Uterus (tissue), 4 donors: ENCODE measurements at places on chromosomes 1 and 21. TPM values are rescaled to one million over a fixed set of nuclear protein-coding genes. Genes with fewer than 3 reads are reported as not detected.

GSTM1 gene
- not detected for total RNA-seq

TMEM82 gene
- not detected for total RNA-seq

CCDC27 gene
- total RNA-seq, result not detected

CFHR2 gene
- not detected for total RNA-seq

ZNF648 gene
- not detected for total RNA-seq

TRAF5 gene
- total RNA-seq, result 59.1 TPM

BLACAT1 gene
- 0.52 TPM for total RNA-seq

GRCh38 chr1:2373551-2374251, 17.7 kb downstream of the MORN1 start:
- DNase-seq, result no peak

- DNase-seq, result no peak
Measured at GRCh38 chr1:216464489-216464888, 41.2 kb upstream of the USH2A start.

- DNase-seq, result no peak
Measured at GRCh38 chr1:74586253-74586897, 74.0 kb upstream of the LRRC53 start.

DNA sequence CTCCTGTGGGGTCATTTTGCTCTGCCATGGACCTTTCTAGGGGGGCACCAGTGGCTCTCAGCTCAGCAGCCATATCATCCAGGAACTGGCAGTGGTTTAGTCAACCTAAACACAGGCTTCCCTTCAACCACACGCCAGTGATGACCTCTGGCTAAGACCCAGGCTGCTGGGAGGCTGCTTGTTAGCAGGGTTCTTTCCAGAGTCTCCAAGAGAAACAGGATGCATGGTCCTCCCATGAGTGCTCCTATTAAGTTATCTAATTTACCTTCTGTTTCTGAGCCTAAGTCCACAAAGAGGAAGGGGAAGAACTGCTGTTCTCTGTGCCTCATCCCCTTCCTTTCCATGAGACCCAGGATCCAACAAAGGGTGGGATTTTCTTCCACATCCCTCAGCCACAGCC, 137.3 kb upstream of the PLXNA2 start:
- DNase-seq, result no peak

DNA sequence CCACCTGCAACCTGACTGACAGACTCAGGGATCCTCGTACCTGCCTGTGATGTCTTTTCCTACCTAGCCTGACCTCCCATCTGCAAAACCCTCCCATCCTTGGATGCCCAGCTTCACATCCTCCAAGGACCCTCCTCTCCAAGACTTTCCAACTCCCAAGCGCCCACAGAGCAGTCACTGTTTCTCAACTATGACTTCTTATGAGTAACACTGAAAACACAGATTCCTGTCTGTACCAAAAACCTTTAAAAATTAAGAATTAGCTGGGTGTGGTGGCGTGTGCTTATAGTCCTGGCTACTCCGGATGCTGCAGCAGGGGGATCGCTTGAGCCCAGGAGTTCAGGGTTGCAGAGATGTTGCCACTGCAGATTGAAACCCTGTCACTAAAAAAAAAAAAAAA, 181.9 kb downstream of the PSMG1 start:
- DNase-seq, result no peak

- DNase-seq, result no peak
Measured at GRCh38 chr1:229199261-229200243, 71.4 kb upstream of the RAB4A start.

DNA sequence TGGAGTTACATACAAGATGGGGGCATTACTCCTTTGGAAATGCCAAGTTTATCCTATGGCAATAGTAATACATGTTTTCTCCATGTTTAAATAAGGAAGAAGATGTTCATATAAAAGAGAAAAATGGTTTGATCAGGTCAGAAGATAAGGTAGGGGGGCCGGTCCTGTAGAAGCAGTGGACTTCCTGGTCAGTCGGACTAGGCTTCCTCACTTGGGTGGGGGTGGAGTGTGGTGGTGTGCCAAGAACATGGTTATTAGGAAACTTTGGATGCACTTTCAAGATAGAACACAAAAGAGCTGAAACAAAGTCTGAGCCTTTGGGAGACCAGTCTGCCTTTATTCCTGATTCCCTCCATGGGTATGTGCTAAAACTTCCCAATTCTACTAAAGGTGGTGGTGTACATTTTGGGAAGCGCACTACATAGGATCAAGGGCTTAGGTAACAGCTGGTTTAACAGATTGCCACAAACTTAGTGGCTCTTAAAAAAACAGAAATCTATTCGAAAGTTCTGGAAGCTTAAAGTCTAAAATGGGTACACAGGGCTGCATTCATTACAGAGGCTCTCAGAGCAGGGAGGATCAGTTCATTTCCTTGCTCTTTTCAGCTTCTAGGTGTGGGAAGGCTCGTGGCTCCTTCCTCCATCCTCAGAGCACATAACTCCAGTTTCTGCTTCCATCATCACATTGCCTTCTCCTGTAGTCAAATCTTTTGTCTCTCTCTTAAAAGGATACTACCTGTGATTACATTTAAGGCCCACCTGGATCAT, 64.6 kb downstream of the KDM1A start:
- DNase-seq, result peak; percentile 26

DNA sequence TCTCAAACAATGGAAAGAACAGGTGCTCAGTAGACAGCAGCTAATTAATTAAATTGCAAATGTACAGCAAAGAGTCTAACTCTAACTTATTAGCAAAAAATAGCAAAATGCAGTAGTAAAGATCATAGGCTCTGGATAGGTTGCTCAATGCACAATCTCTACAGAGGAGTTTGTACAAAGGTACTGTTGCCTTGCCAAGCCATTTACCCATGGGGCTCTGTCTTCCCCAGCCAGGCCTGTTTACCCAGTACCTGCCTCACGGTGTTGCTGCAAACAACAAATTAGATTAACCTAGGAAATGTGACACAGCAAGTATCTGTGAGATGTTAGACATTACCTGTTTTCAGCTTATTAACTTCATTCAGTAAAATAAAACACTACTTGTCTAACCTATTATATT, 222.0 kb downstream of the DENND1B start:
- no peak for DNase-seq

DNA sequence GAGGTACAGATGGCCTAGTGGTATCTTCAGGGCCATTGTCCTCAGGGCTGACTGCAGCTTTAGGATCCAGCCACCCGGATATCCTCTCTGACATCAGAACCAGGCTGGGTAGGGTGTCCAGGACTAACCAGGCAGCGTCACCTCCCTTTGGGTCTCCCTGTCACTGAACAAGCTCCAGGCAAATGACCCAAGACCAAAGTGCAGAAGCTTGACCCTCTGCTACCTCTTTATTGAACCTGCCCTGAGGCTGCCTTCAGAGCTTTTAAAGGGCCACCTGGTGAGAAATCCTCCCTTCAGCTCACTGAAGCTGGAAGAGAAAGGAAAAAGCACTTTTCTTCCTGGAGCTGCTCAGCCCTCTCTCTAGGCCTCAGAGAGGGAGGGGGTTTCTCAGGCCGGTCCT, 79.1 kb upstream of the VAMP3 start:
- DNase-seq, result no peak

DNA sequence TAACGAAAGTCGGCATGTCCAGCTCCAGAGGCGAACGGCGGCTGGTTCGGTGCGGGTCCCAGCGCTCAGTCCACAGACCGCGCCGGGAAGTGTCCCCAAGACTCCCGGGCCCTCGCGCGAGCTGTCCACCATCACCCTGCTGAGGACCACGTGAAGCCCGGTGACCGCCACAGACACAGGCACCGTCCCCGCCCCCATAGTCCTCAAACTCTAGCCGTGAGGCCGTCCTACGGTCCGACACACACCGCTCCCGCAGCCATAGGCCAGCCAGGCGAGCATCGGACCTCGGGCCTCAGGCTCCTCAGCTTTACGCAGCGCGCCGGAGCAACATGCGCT, 535 bp downstream of the SETD4 start:
- no peak for DNase-seq

GRCh38 chr1:34296059-34296458, 119.4 kb downstream of the C1orf94 start:
- DNase-seq, result no peak

DNA sequence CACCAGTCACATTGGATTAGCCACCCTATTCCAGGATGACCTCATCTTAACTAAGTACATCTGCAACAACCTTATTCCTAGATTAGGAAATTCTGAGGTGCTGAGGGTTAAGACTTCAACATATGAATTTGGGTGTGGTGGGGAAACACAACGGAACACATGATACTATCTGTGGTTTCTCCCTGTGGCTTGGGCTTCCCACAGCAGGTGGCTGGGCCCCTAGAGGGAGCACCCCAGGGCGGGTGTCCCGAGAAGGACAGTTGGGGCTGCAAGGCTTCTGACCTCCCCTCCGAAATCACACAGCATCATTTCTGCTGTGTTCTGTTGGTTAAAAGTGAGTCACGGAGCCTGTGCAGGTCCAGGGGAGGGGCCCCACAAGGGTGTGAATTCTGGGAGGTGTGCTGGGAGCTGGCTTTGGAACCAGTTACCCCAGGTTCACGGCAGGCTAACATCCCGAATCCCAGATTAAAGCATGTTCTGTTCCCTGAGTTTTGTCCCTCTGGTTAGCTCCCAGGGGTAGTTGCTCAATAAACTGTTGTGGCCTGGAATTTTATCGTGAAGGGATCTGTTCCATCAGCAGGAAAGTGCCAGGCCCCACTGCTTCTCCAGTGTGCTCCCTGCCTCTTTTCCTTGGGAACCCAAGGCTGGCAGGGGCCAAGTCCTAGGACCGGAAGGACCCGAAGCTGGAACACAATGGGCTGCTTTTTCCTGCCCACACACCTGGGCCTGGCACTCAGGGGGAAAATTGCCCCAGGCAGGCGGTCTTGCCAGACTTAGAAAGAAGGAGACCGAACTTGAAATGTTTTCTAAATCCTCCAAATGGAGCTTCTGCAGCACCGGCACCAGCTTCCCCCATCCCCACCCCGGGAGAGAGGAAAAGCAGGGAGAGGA, 154.0 kb upstream of the WNT4 start:
- DNase-seq, result no peak

DNA sequence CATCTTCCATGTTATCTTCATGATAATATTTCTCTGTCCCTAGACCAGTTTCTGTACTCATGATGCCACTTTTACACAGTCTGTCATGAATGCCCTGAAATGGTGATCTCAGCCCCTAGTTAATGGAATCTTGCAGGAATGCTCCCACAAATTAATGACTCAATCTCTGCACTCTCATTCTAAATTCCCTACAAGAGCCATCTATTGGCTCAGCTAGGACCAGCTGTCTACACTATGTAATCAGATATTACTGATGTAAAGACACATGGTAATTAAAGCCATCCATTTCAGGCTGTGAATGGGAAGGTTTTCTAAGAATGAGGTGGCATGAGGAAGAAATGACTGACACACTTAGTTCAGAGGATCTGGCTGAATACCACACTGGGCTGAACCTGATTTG, 199.1 kb upstream of the KCND3 start:
- DNase-seq, result no peak

DNA sequence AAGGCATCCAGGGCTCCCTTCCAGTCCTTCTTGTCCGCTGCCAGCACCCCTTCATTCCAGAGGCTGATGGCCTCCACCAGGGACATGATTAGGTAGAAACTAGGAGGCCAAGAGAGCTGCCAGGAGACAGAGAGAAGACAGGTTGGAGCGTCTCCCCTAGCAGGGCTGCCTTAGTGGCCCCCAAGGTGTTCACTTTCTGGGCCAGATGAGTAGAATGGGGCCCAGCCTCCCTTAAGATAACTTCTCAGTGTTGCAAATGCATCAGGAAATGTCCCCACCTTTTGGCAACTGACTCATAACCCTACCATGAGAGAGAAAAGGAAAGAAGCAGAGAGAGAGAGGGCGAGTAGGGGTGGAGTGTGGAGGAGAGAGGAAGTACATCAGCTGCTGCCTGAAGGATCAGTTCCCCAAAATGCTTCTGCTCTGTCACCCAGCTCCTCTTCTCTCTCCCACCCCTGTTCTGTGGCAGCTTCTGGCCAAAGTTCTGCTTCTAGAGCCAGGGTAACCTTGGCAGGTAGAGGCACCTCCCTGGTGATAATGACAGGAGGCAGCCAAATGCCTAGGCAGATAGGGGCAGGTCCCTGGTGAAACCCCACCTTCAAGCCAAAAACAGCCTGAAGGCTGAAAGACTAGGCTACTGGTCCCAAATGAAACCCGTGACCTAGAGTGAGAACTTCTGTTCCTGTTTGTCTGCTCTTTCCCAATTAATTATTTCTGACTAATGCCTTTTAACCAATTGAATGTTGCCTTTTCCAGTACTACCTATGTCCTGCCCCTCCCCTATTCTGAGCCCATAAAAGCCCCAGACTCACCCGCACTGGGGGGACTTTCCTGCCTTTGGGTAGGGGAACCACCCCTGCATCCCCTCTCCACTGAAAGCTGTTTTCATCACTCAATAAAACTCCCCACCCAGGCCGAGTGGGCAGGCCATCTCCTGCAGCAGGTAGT, at the start of gene NCF2:
Gene NCF2 (minus strand): TSS at position 216 of the 948 bp plus-strand sequence. CDS start 130 bp downstream, at position 86.
- no peak for DNase-seq

DNA sequence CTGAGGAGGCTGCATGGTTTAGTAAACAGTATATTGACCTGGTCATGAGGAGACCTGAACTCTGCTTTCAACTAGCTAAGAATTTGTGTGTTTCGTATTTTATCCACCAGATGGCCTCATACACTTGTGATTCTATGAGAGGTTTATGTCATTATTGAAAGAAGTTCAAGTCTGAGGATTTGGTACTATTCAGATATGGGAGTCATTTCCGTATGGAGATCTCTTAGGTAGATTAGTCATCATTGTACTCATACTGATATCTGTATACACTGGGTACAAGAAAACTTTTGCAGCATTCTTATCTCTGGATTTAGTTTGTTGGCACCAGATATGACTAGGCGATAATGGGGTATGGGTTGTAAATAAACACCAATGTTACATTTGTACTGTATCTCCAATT, 26.6 kb downstream of the ATF6 start:
- DNase-seq, result no peak
